NCI-H2029 (cell line): ENCODE measurements at places on chromosomes 11 and 22.

GRCh38 chr11:1090600-1091331 is 16.1 kb downstream of the MUC2 start:
- no peak for DNase-seq

DNA sequence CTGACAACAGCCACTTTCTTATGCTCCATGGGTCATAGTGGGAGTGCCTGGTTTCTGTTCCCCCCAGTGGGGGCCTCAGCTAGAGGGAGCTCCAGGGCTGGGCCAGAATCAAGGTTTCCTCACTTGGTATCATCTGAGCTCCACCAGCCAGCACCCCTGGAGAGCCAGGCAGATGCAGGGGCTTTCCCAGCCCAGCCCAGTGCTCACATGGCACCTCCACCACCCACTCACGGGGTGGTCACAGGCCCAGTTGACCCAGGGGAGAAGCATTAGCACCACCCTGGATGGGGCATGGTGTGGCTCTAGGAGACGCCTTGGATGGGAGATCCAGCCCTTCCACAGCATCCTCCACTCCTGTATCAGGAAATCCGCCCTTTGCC is 24.1 kb upstream of the WNT7B start:
- no peak for DNase-seq

DNA sequence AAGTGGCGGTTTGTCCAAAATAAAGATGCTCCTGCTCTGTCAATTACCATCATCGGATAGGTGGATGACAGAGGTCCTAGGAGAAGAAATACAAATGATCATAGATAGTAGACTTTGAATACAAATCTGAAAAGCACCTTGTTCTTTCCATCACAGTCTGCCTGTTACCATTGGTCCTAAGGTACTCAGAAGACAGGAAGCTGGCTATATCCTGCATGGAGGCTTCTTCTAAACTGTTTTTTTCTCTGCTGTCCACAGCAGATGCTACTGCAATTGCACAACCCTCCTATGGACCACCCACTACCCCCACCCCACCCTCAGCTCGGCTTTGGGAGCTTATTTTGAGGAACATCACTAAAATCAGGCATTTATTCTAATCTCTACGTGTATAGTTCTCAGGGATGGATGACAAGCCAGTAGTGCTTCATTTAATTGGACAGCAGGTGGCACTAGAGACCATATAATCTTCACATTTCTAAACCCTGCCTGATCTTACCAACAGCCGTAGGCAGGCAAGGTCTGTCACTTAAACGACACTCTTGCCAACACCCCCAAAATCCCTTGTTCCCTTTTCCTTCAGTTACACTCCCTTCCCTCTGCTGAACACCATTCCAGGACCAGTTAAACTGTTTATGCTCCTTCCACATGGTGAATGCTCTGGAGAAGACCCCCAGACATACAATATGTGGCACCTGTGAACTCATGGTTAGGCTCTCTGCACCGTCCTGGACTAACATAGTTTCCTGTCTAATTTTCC is 6.6 kb upstream of the PTS start:
- DNase-seq: peak; percentile 29

DNA sequence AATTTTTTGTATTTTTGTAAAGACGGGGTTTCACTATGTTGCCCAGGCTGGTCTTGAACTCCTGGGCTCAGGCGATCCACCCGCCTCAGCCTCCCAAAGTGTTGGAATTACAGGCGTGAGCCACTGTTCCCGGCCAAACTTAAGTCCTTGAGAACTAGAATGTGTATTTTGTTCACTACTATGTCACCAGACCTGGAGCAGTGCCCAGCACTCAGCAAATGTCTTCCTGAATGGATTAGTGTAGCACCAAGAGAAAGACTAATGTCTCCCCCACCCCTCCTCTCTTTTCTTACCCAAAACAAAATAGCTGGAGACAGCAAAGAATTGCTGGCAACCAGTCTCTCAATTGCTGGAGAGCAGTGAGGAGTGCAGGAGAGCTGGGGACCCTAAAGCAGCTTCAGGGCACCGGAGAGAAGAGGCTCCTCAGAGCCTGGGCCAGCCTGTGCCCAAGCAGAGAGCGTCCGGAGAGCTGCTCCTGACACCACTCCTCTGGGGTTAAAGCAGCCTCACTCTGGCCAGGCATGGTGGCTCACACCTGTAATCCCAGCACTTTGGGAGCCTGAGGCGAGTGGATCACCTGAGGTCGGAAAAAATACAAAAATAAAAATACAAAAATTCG is 14.9 kb downstream of the SLC25A18 start:
- peak; percentile 31 for DNase-seq

DNA sequence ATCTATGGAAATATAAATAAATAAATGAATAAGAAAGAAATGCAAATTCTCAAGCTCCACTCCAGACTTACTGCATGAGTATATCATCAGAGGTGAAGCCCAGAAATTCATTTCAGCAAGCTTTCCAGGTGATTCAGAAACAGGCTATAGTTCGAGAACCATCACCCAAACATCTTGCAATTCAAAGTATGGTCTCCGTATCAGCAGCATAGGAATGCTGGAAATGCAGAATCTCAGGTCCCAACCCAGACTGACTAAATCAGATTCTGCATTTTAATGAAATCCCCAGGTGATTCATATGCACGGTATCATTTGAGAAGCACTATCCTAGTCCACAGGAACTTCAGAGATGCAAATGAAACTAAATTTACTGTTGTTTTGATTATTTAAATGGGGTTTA is 95.3 kb downstream of the SERGEF start:
- DNase-seq: no peak

GRCh38 chr11:106442032-106442431 is 364.6 kb downstream of the AASDHPPT start:
- no peak for DNase-seq

GRCh38 chr22:24325105-24325757 is 54.6 kb downstream of the SPECC1L start:
- DNase-seq: no peak

- DNase-seq: no peak
Measured at GRCh38 chr11:17683377-17684161, 35.8 kb upstream of the MYOD1 start.

- no peak for DNase-seq
Measured at GRCh38 chr11:91350931-91351330, 873.7 kb upstream of the FAT3 start.

- no peak for DNase-seq
Measured at GRCh38 chr11:127943763-127944162, 643.6 kb downstream of the ETS1 start.

GRCh38 chr22:46619830-46620501 is at the start of gene GRAMD4:
Gene GRAMD4 (plus strand): TSS chr22:46620386. CDS start chr22:46626800, 6,414 bp downstream.
- DNase-seq: no peak

DNA sequence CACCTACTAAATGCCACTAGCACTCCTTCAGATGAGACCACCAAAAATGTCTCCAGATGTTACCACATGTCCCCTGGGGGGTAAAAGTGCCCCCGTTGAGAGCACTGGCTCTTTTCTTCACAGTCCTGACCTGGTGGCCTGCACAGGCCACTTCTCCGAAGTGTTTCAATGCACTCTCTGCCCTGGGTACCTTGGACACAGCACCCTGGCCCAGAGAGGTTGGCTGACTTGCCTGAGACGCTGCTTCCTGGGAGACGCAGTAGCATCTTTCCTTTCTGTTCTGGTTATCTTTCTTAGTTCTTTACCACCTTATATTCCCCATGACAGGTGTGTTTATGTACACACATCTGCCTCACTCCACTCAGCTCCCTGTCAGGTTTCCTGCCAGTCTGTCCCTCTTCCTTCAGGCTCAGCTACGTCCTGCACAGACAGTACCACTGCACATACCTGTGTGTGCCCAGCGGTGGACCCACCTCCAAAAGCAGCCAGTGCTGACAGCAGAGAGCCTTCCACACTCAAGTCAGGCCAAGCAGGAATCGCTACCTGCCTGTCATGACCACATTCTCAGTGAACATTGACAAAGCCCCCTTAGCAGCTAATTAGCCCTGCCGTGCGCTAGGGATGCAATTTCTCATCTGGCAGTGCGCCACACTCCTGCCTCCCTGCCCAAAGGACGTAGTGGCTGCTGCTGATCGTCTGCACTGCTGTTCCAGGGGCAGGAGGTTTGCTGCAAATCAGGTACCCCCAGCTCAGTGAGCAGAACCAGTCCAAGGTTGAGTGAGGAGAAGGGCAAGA is 39.0 kb downstream of the FAM83F start:
- no peak for DNase-seq

DNA sequence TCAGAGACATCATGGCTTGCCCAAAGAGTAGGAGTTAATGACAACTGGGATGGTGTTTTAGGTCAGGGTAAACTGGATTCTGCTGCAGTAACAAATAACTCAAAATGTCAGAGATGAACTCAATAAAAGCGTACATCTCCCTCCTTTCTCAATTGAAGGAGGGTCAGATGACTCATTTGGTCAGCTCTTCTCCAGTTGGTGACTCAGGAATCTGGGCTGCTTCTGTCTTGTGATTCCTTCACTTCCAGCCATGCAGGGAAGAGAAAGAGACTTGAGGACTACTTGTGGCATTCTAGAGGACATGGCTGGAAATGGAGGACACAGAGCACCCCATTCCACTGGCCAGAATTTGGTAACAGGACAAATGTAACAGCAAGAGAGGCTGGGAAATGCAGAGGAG is 3.2 kb upstream of the SYT13 start:
- DNase-seq: no peak

- peak; percentile 8 for DNase-seq
Measured at GRCh38 chr11:90204832-90205646, 17.8 kb downstream of the CHORDC1 start.

- DNase-seq: no peak
Measured at GRCh38 chr11:69560141-69560790, 78.8 kb downstream of the LINC01488 start.

DNA sequence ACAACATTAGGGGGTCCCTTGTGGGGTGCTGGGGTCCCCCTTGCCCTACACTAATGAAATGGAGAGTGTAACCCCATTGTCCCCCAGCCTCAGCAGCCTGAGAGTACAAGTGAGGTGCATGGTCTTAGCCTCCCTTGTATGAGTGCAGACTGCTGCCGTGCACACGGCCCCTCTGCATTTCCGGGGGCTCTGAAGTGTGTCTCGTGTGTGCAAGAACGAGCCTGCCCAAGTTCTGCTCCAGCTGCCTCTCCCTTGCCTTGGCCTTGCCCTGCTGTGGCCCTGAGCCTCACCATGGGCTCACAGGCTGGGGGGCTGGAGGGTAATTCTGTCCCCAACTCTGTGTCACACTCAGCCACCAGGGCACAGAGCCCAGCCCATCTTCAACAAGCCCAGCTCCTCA is 5.2 kb upstream of the EHD1 start:
- no peak for DNase-seq

DNA sequence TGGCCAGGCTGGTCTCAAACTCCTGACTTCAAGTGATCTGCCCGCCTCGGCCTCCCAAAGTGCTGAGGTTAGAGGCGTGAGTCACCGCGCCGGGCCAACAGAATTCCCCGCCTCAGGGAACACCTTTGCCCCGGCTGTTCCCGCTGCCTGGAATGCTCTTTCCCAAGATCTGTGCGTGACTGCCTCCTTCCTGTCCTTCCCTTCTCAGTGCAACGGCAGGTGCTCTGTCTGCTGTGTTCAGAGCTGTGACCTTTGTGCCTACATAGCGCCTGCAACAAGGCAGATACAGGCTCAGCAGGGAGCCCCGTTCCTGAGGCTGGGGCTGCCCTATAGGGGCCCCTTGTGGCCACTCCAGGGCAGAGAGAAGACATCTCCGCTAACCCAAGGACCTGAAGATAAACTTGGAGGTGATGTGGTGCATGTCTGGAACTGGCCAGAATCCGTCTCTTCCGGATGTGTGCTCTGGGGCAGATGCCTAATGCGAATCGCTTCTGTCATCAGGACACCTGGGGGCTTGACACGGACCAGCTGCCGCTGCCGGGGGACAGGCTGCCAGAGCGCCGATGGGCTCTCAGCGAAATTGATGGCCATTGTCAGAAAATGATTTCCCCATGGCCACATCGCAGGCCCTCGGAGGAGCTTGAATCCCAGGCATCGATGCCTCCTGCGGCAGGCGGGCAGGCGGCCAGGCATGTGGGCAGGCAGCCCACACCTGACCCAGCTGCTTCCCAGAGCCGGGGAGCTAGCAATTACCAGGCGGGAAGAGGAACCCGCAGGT is 43.5 kb upstream of the TCF20 start:
- DNase-seq: peak; percentile 78

- DNase-seq: no peak
Measured at GRCh38 chr22:49768951-49769690, 58.6 kb downstream of the BRD1 start.

- DNase-seq: no peak
Measured at GRCh38 chr11:10418259-10418949, 36.7 kb upstream of the AMPD3 start.

- no peak for DNase-seq
Measured at GRCh38 chr11:128244871-128245270, 342.5 kb downstream of the ETS1 start.

- no peak for DNase-seq
Measured at GRCh38 chr11:120385110-120385509, 48.9 kb downstream of the ARHGEF12 start.

- DNase-seq: no peak
Measured at GRCh38 chr11:3204141-3205015, 14.2 kb downstream of the MRGPRG start.

GRCh38 chr11:69137151-69137844 is 18.4 kb upstream of the SMIM38 start:
- no peak for DNase-seq

GRCh38 chr11:110525883-110526282 is 96.1 kb downstream of the FDX1 start:
- peak; percentile 79 for DNase-seq

GRCh38 chr11:76644591-76644990 is 26.0 kb downstream of the LRRC32 start:
- no peak for DNase-seq

GRCh38 chr22:37397226-37397625 is 30.1 kb downstream of the ELFN2 start:
- DNase-seq: no peak

DNA sequence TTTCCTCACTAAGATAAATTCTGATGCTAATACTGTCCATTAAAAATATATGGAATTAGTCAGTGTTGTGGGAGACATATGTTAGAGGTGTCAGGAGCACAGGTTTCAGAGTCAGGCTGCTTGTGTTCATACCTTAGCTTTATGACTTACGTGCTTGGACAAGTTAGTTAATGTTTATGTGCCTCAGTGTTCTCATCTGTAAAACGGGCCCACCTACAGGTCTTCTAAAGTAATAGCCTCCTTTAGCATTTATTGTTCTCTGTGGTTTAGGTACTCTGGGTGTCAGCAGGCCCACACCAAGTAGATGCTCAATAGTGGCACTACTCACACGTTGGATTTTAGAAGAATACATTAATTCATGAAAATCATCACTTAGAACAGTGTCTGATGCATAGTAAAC is 308.7 kb upstream of the ZC3H12C start:
- no peak for DNase-seq

- DNase-seq: peak; percentile 84
Measured at GRCh38 chr11:21625982-21626381, 566.9 kb upstream of the ANO5 start.

- no peak for DNase-seq
Measured at GRCh38 chr11:69280994-69281393, 13.0 kb upstream of the MYEOV start.

- no peak for DNase-seq
Measured at GRCh38 chr11:66996609-66997273, 21.6 kb downstream of the C11orf86 start.
